ENCODE measurements at places on chromosomes 16 and 17. TPM values are rescaled to one million over a fixed set of nuclear protein-coding genes. Genes with fewer than 3 reads are reported as not detected.

SLC5A11 gene
- total RNA-seq, result 1.7 TPM

DNA sequence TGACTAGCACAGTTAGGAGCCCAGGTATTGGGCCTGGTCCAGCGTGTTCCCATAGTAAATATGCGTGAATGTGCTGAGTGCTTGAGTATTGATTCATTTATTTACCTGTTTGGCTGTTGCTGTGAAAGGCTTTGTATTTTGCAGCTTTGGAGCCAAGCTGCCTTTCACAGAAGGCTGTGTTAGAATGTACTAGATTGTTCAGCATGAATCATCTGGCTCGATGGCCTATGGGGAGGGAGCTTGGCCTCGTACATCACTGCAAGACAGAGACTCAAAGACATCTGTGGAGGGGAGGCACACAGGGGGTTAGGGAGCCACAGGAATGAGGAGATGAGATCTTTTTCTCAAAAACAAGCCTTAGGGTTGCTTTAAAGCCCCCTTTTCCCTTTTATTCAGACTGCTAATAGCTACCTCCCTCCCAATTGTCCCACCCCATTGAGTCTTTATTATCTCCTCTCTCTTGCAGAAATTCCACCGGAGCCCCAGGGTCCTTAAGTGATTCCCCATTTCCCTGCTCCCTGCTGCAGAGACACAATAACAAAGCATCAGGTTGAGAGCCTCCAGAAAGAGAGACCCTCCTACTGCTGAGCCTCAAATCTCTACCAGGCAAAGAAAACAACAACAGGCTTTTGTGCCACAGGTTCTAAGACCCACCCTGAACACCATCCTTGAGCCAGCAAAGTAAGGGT is 307.2 kb downstream of the ABCC12 start:
- no peak for DNase-seq

- peak; percentile 26 for DNase-seq
Measured at GRCh38 chr17:491086-492021, 138.7 kb upstream of the RPH3AL start.

- DNase-seq, result no peak
Measured at GRCh38 chr17:51692917-51693316, 432.6 kb downstream of the UTP18 start.

Measured in activated T-cell treated with anti-CD3 and anti-CD28 coated beads, Interleukin-2, amount 50 U/mL, for 4 hours (primary cell).